ENCODE measurements at places on chromosomes 6 and 20.
A peak's percentile ranks its signal among the peaks of the same experiment; 100 is the strongest.

DNA sequence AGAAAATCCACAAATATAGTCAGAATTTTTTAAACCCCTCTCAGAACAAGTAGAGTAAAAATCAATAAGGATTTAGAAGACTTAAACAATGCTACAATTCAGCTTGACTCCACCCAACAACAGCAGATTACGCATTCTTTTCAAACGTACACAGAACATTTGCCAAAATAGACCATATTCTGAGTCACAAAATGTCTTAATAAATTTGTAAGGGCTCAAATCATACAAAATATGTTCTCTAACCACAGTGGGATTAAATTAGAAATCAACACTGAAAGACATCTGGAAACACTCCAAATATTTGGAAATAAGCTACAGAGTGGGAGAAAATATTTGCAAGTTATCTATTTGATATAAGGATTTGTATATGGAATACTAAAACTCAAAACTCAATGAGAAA lies 164.2 kb upstream of the AKAP12 start:
- peak; percentile 76 for DNase-seq

DNA sequence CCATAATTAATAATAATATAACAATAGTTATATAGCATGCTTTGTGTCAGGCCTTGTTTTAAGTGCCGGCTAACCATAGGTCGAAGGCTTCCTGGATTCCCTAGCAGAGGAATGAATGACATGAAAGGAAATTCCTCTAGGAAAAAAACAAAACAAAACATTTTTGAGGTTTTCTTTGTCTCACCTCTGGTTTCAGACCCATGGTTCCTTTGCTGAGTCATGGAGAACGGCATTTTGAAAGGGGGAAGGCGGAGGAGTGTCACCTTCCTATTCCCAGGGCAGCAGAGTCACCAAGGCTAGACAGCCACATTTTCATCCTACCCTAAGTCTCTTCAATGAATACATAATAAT lies 25.3 kb upstream of the CCND3 start:
- DNase-seq: peak; percentile 51

DNA sequence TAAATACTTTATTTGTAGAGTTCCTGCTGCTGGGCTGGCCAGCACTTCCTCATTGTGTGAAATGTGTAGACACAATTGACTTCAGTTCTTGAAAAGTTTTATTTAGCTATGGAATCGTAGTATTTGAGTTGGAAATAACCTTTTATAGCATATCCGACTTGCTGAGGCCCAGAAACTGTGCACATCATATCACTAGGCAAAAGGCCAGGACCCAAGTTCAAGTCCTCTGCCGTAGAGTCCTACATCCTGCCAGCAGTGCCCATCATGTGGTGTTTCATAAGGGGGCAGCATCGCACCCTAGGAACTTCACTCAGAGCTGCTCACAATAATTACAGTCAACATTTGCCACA lies 207.7 kb upstream of the SNX9 start:
- DNase-seq: no peak

DNA sequence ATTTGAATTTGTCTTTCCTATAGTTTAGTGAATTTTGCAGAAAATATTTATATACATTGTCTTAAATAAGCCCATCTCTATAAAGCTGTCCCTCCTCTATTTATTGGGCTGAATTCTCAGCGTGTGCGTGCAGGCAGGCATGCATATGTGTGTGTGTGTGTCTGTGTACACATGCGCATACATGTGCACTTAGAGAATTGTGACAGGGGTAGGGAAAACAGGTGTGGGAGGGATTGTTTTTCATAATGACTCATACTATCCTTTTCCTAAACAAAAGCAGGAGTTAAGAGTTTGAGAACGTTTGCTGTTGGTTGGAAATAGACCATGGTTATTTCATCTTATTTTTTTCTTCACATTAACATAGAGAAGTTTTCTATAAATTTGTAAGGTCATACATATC lies 43.4 kb upstream of the FABP7 start:
- no peak for DNase-seq

DNA sequence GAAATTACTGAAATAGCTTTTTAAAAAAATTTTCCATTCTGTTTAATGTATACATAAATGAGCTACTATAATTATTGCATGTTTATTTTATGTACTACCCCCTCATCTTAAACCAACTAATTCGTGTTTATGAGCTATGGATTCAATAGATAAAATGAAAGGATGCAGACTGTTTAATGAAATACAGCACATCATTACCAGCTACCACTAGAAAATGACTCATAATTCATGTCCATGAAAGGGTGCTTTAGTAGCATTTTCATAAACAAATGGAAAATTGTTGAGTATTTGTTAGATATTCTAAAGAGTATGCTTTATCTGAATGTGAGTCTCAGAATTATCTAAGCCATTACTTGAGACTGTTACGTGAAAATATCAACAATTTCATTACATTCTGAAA lies 1590.1 kb downstream of the HACE1 start:
- no peak for DNase-seq

DNA sequence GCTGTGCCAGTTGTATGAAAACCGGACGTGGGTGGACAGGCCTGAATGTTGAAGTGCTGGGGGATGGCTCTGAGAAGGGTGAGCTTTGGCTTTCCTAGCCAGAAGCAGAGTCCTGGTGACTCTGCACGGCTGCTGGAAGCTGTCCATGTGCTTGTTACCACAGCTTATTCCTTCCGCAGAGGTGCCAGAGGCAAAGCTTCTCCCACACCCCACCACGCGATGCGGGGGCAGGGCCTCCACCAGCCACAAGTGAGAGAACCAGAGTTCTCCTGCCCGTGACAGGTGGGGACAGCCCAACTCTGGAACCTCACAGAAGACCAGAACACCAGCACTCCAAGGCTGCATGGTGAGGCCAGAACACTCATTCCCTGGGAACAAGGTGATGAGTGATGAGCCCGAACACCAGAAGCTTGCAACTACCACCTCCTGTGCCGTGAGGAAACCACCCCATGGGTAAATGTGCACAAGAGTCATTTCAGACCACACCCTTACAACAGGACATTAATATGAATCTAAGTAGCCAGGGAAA lies 36.7 kb downstream of the JAG1 start:
- DNase-seq: peak; percentile 67

DNA sequence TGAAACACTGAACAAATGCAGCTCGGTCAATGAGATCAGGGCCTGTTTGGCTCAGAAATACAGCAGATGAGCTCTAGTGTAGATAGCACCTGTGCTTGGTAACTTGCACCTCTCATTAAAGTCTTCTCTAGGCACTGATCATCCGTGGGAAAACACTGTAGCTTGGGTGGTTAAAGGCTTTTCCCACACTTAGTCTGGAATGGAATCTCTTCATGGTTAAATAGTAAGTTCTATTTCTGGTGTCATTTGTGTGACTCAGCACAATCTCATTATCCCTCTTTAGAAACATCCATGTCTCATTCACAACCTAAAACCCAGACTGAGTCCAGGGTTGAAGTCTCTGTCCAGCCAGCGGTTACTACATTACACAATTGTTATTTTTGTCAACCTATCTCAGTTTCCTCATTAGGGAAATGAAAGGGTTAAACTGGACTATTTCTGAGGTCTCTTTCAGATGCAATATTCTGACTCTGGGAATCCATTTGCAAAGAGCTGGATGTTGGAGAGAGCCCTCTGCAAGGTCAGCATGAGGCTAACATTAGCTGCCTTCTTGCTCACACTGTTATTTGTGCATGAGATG lies 125.0 kb downstream of the ZDHHC14 start:
- DNase-seq: no peak

GRCh38 chr20:18390201-18390600 lies 76.6 kb downstream of the DZANK1 start:
- no peak for DNase-seq

DNA sequence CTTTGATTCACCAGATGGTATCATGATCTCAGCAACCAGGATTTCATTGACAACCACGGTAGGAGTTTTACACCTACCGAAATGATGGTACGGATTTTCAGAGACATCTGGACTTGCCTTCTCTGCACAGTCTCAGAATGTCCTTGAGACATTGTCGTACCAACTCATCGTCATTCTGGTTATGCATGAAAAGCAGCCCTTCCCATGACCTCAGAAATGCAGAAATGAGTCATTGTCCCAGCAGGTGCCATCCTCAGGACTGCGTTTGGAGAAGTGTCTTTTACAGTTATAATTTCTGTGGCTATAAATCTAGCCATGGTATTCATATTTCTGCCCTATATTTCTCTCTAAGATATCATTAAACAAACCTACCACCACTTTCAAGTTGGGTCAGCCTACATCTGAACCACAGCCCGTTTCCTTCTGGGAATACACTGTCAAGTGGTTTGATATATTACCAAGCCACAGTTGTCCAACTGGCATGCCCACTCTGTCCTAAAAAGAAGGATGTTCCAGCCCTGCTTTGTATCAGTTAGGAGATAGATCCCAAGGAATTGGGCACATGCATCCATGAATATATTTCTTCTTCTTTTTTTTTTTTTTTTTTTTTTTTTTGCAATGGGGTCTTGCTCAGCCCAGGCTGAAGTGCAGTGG lies 7.5 kb upstream of the BFSP1 start:
- peak; percentile 53 for DNase-seq

DNA sequence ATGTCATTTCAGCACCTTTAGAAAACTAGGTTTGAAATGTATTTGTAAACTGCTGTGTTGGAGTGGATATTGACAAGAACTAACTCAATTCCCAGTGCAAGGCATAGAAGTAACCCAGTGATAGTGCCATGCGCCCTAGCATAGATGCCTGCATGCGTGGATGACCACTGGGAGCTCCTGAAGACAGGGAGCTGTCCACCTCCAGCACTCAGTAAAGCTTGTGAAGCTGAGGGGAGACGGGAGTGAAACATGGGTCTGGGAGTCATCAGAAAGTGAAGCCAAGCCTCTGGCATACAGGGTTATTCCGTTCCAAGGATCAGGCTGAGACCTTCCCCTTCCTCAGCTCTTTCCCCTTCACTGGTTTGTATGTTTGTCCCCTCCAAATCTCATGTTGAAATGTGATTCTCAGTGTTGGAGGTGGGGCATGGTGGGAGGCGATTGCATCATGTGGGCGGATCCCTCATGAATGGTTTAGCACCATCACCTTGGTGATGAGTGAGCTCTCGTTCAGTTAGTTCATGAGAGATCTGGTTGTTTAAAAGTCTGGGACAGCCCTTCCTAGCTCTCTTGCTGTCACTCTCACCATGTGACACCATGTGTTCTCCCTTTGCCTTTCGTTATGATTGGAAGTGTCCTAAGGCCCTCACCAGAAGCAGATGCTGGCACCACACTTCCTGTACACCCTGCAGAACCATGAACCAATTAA lies 146.5 kb upstream of the FERMT1 start:
- DNase-seq: peak; percentile 2

DNA sequence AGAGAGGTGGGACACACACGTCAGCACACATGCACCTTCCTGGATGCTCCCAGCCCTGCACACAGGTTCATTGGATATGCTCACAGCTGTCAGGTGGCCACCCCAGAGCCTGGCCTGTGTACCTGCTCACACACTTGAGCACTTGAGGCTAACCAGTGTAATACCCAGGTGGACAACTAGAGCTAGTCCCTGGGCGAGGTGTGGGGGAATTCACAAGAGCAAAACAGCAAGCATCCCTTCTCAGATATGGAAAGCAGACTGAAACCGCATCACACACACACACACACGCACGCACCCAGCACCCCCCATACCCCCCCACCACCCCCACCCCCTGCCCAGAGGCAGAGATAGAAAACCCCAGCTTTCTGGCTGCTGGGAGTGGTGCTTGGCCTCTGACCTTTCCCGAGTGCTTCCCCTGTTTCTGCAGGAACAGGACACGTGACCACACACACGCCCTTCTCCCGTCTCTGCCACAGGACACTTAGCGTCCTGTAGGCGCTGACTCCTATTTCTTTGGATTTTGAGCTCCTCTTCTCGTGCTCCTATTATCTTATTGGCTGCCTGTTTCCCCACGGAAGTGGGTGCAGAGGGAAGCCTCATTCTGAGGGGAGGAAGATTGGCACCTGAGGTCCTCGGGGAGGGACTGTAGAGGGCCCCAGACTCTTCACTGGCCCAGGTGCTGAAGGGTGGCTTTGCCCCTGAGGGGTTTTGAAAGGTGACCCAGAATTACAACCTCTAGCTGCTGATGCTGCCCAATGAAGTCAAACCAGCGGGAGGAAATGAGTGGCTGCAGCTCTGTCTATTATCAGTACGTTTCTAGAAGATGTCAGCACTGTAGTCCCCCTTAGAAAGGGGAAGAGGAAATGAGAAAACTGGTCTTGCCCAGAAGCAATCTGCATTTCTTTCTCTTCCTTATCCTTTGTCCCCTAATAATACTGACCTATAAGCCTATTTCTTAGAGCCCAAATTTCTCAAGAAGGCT lies 65.8 kb downstream of the SYTL3 start:
- no peak for DNase-seq

- peak; percentile 24 for DNase-seq
Observed at GRCh38 chr6:118704915-118705314, 53.5 kb upstream of the CEP85L start.

DNA sequence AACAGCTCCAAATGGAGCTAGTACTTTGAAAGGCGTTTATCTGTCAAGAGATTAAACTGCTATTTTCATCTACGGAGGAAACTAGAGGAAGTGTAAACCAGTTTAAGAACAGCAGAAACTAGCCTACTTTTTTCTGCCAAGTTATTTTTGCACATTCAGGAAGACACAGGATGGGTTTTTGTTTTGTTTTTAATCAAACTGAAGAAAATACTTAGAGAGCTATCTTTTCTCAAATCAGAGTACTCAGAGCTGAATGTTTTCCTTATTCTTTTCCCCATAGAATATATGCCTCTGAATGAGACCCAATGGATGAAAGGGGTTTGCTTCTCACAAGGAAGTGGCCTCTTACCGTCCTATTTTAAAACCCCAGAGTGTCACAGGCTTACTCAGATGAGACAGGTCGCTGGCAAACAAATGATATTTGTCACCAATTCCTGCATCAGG lies 538.5 kb downstream of the CD83 start:
- no peak for DNase-seq

- DNase-seq: no peak
Observed at GRCh38 chr20:48129345-48129942, 344.2 kb upstream of the SULF2 start.

Data from fibroblast of skin of back (primary cell).